ENCODE measurements at places on chromosomes 3 and 15.

DNA sequence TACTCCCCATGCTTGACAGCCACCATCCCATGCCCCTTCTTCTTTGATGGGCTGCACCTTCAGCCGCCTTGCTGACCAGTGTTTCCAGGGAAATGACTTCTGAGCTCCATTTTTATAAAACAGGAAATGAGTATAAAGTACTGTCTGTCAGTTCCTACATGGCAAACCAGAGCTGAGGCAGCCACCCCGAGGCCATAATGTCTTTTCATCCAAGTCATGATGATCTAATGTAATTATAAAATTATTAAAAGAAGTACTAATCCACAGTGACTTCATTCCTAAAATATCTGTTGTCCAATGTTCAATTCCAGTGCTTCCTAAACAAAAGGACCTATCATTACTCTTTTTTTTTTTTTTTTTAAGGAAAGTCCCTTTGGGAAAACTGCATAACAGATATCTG, 75.2 kb upstream of the HERC1 start:
- peak; percentile 64 for DNase-seq

- DNase-seq = peak; percentile 39
Observed at GRCh38 chr3:17035033-17035432, 150.3 kb downstream of the PLCL2 start.

- peak; percentile 57 for DNase-seq
Observed at GRCh38 chr15:58517252-58517681, 85.5 kb downstream of the LIPC start.

DNA sequence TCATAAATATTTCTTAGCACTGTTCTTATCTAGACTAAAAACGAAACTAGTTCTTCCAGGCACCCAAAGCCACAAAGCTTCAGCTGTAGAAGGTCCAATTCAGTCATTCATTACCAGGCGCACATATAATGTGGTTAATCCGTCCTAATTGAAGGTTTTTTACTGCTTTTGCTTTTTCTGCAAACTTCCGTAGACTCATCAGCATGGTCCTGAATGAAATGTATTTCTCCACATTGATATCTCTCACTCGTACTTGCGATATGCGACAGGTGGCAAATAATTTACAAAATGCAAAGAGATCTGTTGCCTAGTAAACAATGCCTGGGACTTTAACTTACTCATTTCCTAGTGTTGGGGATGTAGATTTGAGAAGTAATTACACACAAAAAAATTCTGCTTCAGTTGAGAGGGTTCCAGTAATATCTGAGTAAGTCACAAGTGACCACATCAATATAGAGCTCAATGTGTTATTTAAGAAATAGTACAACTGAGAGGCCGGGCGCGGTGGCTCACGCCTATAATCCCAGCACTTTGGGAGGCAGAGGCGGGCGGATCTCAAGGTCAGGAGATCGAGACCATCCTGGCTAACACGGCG, 75.0 kb upstream of the MBNL1 start:
- DNase-seq = peak; percentile 77

DNA sequence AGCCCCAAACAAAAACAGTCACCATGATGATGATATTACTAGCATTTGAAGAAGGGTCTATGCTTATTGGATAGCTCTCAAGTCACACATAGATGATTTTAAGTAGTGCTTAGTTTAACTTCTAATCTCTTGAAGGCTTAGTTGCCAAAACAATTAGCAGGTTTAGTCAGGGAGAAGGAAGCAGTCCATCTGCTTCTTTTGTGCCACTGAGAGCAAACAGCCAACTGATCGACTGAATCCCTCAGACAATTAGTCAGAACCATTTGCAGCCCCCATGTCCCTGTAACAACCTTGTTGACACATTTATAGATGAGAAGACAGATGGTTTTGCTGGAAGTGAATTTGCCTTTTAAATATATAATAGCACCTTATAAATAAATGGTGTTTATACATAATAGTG, 585.1 kb upstream of the SUCLG2 start:
- no peak for DNase-seq

- DNase-seq = no peak
Observed at GRCh38 chr3:99875581-99875928, 57.9 kb downstream of the CMSS1 start.

DNA sequence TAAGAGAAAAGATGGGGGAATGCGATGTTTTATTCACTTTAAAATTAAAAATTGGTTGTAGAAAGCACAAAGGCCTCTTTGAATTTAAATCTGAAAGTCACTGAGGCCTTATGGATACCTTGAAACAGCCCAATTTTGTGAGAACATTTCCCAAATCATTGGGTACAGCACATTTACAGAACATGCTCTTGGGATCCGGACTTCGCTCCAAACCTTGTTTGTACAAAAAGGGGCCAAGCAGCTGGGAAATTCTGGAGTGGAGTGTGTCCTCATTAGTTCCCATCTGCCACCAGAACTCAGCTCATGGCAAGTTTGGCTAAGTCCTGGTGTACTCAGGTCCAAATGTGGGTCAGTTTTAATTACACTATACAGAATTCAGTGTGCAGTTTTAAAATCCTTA, 254.2 kb downstream of the ZBTB20 start:
- DNase-seq = no peak

- no peak for DNase-seq
Observed at GRCh38 chr15:43186003-43186353, 775 bp downstream of the CCNDBP1 start.

GRCh38 chr3:113626503-113627371, 69.7 kb downstream of the USF3 start:
- peak; percentile 76 for DNase-seq

DNA sequence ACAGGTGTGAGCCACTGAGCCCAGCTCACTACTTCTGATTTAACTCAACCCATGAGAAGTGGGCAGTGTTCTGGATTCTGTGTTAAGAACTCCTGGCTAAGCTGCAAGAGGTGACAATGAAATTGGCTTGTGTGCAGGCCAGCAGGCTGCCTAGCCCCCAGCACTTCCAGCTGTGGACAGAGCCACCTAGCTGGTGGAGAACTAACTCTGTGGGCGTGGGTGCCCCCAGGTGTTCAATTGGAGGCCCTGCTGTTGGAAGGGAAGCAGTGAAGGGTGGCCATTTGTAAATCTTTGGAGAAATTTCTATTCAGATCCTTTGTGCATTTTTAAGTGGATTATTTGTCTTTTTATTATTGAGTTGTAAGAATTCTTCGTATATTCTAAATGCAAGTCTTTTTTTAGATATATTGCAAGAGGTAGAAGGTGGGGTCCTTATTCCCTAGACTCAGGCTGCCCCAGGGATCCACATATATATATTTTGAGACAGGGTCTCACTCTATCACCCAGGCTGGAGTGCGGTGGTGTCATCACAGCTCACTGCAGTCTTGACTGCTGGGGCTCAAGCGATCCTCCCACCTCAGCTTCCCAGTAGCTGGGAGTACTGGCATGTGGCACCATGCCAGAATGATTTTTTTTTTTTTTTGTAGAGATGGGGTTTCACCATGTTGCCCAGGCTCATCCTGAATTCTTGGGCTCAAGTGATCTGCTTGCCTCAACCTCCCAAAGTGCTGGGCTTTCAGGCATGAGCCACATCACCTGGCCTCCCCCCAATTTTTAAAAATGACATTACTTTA, 7.2 kb upstream of the SCAMP5 start:
- peak; percentile 47 for DNase-seq

GRCh38 chr3:157494581-157495281, 8.5 kb downstream of the VEPH1 start:
- DNase-seq = peak; percentile 53

DNA sequence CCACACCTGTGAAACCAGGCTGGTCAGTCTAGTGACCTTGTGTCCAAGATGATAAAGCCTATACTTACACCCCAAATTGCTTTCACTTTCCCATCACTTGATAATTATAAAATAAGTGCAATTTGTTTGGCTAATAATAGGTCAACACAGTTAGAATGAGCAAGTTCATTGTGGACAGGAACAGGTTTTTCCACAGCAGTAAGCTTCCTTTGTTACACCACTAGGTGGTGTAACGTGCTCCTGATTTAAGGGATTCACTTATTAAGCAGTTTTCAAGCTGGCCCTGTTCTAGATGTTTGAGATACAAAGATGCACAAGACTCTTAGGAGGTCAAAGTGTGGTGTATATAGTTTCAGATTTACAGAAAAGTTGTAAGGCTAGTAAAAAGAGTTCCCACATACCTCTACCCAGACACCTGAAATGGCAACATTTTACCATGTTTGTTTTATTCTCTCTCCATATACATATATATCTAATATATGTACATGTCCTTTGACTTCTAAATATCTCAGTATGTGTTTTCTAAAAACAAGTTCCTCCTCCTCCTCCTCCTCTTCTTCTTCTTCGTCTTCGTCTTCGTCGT, 6.8 kb upstream of the MFSD1 start:
- DNase-seq = peak; percentile 61

DNA sequence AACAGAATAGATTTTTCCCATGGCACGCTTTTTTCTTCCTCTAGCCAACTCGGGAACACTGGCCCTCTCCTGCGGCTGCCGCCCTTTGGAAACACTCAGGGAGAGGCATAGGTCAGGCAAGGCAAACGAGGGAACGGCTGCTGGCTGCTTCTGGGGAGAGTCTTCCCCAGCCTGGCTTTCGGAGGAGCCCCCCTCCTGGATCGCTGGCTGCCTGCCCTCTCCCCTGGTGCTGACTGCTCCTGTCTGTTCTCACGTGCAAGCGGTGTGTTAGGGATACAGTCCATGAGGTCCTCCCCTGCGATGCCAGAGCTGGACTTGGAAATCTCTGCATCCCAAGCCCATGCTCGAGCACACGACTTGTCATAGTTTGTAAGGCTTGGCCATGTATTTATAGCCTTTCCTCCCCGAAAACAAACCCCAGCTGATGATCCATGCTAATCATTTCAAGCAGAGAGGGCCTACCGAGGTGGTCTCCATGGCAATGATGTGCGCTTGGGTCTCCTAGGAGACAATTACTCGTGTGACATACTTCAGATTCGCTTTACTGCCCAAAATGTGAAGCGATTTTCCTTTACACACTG, 315.6 kb upstream of the ATP10A start:
- DNase-seq = no peak

DNA sequence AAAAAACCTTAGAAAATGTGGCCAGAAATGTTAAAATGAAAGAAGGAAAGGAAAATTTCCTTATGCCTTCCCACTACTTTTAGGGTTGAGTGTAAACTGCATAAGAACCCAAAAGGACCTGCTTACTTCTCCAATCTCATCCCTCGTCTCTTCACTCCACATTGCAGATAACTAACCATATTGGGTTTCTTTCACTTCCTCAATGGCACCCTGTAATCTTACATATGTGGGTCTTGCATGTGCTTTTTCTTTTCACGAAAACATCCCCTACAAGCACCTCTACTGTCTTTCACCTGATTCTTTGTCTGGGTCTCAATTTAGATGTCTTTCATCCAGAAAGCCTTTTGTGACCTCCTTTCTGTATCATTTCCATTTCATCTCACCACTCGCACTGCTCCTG, 23.1 kb downstream of the EOMES start:
- DNase-seq = peak; percentile 65

DNA sequence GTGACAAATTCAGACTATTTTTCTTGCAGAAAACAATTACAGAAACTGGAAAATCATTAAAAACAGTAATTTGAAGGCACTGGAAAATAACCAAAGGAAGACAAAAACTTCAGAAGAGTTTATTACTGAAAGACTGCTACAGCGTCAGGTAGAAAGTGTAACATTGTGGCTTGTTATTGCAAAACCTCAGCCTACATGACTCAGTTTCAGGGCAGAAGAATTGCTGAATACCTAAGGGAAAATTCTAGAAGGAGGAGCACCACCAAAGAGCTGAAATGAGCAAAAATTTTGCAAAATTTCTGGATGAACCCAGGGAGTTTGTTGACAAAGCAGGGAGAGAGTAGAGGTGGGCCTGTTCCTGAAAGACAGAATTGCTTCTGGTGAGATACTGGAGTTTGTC, 219.6 kb downstream of the C3orf38 start:
- DNase-seq = no peak

GRCh38 chr3:193857996-193858395, 265.0 kb downstream of the OPA1 start:
- peak; percentile 40 for DNase-seq

GRCh38 chr3:165159760-165160421, 36.3 kb downstream of the SLITRK3 start:
- no peak for DNase-seq

GRCh38 chr15:47473106-47473725, 244.1 kb upstream of the SEMA6D start:
- DNase-seq = no peak

DNA sequence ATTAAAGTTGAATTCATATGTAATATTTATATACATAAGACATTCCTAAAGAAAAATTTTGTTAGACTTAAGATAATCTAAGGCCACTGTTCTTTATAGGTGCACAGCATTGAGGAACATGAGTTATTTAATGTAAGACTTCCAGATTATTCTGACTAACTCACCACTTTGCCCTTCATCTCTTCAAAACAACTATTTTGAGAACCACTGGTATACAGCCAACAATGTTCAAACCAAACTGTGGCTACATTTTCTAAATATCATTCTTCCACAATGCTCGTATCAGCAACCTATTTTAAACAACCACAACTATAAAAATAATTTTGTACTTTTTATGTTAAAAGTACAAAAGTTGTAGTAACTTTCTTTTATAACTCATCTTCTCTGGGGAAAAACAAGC, 199.8 kb upstream of the ALCAM start:
- no peak for DNase-seq

- no peak for DNase-seq
Observed at GRCh38 chr3:57749542-57749941, 6.6 kb upstream of the SLMAP start.

DNA sequence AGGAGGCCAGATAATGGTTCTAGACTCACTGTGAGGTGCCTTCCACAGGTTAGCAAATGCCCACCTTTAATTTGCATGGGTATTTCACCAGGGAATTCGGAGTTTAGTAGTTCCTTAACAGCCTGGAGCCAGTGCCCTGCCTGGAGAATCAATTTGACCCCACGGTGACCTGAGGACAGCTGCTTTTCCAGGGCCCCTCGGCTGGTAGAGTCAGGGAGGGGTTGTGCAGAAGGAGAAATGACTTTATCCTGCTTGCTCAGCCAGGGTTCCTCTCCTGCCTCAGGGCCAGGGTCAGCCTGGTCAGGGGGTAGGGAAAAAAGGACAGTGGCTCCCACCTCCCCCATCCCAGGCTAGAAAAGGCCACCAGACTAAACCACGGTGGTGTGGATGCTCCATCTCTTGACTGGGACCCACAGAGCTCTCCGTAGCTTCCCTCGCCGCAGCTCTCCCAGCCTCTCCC, 12.0 kb downstream of the DLL4 start:
- DNase-seq = peak; percentile 23

DNA sequence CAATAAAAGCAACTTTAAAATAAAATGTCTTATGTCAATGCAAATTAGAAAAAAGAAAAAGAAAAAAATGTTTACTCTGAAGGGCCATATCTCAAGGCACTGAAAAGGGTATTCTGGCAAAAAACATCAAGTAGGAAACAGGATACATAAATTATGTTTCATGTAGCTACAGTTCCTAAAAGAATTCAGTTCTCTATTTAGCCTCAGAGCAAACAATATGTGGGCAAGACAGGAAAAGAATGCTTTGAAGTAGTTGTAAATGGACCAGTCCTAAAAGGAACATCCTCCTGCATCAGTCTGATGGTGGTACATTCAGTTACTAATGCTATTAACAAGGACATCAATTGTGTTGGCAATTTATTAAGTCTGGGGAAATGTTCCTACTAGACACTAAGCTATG, 8.1 kb downstream of the COMMD2 start:
- DNase-seq = no peak
